ENCODE measurements at places on chromosomes 11 and 22. TPM values are rescaled to one million over a fixed set of nuclear protein-coding genes. Genes with fewer than 3 reads are reported as not detected.
A peak's percentile ranks its signal among the peaks of the same experiment; 100 is the strongest.

GRCh38 chr11:35139722-35140282 is 831 bp downstream of the CD44 start:
- no peak for DNase-seq

DNA sequence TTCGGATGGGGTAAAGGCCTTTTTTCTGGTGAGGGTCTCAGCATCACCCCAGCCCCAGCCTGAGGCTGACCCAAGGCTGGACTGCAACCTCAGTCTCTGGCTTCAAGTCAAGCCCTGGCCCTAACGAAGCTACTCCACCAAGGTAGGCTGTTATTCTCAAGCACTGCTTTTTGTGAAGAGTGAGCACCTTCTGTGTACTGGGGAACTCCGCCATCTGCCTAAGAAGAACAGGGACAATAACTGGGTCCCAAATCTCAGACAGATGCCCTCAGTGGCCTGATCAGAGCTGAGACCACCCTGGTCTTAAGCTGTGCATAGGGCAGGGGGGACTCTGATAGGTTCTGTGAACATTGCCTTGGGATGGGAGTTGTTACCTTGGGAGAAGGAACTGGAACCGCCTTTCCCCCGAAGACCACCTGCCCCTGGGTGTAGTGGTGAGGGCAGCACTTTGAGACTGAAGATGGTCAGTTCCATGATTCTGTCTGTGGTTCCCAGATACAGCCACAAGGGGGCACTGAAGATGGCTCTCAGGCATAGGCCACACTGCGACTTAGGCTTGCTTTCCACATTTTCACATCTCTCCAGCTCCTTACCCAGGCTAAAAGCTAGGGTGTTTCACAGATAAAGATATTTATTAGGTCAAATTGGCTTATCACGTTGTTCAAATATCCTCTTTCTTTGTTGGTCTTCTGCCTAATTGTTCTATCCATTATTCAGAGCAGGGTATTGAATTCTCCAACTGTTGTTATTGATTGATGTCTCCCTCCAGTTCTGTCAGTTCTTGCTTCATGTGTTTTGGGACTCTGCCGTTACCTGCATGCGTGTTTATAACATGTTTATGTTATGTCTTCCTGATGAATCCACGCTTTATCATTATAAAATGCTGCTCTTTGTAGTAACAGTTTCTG is 11.8 kb upstream of the UVRAG start:
- DNase-seq, result peak; percentile 14

GRCh38 chr22:36022162-36022561 is 6.5 kb downstream of the RBFOX2 start:
- peak; percentile 63 for DNase-seq

GRCh38 chr11:33268945-33269540 is 11.9 kb downstream of the HIPK3 start:
- DNase-seq, result peak; percentile 36

GRCh38 chr11:12090761-12091258 is 19.6 kb upstream of the MICAL2 start:
- DNase-seq, result no peak

GRCh38 chr11:121723246-121723741 is 270.5 kb upstream of the SORL1-AS1 start:
- peak; percentile 52 for DNase-seq

DNA sequence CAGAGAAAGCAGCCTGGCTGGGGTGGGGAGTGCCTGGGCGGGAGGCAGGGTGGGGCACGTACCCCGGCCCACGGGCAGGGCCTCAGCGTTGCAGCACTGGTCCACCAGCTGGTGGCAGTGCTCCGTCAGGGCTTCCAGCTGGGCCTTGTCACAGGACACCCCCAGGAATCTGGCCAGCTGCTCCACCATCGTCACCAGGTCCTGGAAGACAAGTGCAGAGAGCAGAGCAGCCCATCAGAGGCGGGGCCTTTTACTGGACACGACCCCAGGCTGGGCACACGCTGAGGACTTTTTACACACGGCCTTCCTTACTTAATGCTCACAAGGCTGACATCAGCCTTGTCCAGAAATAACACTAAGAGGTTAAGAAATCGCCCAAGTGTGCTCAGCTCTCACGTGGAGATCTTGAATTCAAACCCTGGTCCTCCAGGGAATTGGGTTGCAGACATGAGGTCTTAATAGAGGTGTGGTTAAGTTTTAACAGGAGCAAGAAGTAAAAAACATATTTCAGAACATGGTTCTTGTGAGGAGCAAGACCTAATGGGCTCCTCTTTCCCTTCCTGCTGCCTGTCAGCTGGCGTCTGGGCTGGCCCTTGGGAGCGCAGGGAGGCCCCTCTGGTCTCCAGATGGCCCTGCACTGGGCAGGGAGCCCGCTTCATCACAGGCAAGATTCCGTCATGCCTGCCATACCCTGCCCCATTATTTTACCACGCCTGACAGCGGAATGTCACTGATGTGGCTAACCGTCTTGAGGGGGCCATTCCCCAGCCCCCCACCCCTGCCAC is 17.1 kb upstream of the EFCAB6 start:
- DNase-seq, result peak; percentile 37

GRCh38 chr22:40728731-40729189 is 49.5 kb downstream of the MCHR1 start:
- peak; percentile 51 for DNase-seq

GRCh38 chr11:75350122-75350742 is 1.2 kb downstream of the ARRB1 start:
- no peak for DNase-seq

DNA sequence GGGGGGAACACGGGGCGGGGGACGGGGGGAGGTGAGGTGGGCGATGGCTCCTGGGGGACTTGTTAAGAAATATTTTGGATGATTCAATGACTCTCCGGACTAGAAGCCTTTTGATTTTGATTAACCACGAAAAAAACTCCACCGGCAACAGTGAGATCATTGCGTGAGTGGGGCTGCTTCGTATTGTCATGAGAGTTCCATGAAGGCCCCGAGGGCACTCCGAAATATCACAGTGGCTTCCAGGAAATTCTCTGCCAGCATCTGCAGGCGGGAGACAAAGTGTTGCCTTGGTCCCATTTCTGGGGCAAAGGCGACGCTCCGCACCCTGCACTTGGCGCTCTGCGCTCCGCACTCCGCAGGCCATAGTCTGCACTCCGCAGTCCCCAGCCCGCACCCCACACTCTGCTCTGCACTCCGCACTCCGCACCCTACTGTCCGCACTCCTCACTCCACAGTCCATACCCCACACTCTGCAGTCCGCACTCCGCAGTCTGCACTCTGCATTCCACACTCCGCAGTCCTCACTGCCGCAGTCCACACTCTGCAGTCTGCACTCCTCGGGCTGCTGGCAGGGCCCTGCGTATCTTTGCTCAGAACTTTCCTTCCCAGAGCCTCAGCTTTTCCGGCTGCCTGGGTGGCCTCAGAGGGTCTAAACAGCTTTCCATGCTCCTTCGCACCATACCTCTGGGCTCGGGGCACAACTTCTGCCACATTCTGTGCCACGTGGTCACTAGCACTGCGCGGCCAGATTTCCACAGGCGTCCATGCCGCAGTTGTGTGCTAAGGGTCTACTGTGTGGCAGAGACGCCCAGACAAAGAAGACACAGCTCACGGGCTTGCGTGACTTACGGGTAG is 61.1 kb downstream of the LINC01488 start:
- DNase-seq, result no peak

GRCh38 chr22:23696326-23696851 is 5.6 kb downstream of the RGL4 start:
- DNase-seq, result peak; percentile 22

DNA sequence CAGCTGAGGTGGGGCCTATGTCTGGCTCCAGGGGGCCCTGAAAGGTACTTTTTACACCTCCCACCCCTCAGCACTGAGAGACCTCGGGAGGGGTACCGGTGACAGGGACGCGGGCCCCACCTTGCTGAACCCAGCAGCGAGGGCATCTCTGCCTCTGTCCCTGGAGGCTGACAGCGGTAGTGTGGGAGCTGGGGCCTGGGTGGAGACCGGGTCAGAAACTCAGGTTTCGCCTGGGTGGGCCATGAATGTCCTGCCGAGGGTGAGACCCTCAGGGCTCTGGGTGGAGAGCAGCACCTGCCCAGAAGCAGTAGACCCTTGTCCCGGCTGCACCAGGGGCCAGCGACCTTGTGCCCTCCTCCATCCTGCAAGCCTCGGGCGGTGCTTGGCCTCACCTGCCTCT is 22.2 kb downstream of the PTDSS2 start:
- DNase-seq, result no peak

DNA sequence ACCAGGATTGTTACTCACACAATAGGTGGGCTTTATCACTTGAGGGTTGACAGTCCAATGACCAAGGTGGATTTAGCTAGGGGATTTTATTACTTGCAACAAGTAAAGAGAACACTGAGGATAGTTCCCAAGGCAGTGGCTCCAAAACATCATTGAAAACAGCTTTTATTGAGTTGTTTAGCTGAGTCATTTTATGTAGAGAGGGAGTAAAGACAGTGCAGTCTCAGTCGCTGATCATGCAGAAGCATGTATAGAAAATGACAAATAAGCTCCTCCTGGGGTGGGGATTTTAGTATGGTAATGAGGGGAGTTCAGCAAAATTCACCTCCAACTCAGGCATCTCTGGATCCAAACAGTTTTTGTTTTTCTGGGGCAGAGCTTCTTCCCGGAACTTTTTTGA is 163.0 kb upstream of the CCDC179 start:
- no peak for DNase-seq

- DNase-seq, result no peak
Observed at GRCh38 chr11:65648997-65649493, 11.1 kb downstream of the SIPA1 start.

DNA sequence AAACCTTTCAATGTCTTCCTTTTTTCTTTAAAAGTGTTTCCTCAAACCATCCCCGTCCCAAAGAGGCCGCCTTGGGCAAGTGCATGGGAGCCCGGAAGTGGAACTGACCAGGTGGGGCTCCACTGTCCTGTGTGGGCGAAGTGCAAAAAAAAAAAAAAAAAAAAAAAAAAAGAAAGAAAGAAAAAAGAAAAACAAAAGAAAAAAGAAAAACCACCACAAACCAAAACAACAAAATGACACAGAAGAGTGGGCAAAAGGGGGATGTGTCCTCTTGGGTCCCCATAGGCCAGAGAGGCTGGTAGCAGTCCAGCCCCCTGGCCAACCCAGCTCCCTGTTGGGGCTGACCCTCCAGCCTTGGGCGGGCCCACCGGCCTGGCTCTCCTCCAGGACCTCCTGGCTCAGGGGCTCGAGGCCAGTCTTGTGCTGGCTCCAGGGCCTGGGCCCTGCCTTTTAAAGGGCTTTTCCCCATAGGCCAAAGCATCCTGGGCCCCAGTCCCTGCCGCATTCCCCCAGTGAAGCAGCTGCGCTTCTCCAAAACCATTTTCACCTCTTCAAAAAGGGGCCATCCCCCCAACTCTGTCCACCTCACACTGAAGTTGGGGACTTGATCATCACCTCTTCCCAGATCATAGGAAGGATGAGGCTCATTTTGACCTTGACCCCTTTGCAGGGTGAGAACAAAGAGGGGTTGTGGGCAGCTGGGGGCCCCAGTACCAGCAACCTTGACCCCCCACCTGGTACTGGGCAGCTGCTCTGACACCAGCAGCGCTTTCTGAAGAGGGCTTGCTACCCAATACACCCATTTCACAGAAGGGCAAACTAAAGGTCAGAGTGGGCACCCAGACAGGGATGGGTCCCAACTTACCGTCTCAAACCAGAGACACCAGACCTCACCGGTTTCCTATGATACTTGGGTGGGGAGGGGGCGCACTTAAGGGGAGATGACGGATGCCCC is 9.4 kb downstream of the CBX6 start:
- no peak for DNase-seq

DNA sequence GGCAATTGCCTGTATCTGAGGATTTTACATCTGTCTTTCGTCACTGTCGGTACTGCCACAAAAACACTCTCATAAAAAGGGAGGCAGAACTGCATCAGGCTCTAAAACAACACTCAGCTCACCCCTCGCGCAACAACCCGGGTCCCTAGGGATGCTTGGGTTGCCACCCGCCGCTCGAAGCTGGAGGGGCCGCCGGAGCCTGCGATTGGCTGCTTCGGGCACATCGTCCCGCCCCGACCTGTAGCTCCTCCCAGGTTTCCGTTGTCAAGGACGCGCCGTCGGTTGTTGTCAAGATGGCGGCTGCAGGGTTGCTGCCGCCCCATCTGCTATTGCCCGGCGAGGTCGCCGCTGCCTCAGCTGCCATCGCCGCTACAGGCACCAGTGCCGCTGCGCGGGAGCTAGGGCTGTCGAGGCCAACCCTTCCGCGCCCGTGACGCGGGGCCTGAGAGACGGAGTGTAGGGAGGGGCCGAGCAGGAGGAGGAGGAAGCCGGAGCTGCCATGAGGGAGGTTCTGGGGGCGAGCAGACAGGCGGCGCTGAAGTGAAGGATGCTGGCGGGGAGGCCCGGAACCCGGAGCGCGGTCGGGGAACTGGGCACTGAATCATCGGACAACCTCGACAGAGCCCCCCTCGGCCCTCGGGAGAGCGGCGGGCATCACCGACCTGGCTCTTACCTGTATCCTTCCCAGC is at the start of gene CEP126:
TSS of gene CEP126 (plus strand) at position 273 of the 689 bp plus-strand sequence. CDS start at position 548, 275 bp downstream.
- DNase-seq, result peak; percentile 86

GANAB gene
- total RNA-seq, result 344 TPM

MYH9 gene
- total RNA-seq, result 2,469 TPM

FGF3 gene
- not detected for total RNA-seq

FAM181B gene
- 0.11 TPM for total RNA-seq

OR51A7 gene
- total RNA-seq, result not detected

EPS8L2 gene
- total RNA-seq, result 129 TPM

OR8D4 gene
- not detected for total RNA-seq

SLC35C1 gene
- 24.0 TPM for total RNA-seq

SIPA1 gene
- 19.0 TPM for total RNA-seq

RBMXL2 gene
- total RNA-seq, result not detected

OR56A1 gene
- total RNA-seq, result not detected

C11orf86 gene
- total RNA-seq, result not detected

CHRNA10 gene
- 2.1 TPM for total RNA-seq

OR4C15 gene
- total RNA-seq, result not detected

KIAA1671 gene
- total RNA-seq, result 28.4 TPM

PDXP gene
- 18.9 TPM for total RNA-seq

OR51B5 gene
- not detected for total RNA-seq

SLN gene
- total RNA-seq, result 4.9 TPM

LIF gene
- total RNA-seq, result 63.3 TPM

MS4A4A gene
- total RNA-seq, result 0.32 TPM

Measured in astrocyte (in vitro differentiated cells and primary cell).